Esophagus squamous epithelium (tissue), 5 donors: ENCODE measurements at places on chromosomes 2 and 18.

GRCh38 chr2:181374781-181375675 is 82.2 kb upstream of the ITGA4 start:
- no peak for DNase-seq

DNA sequence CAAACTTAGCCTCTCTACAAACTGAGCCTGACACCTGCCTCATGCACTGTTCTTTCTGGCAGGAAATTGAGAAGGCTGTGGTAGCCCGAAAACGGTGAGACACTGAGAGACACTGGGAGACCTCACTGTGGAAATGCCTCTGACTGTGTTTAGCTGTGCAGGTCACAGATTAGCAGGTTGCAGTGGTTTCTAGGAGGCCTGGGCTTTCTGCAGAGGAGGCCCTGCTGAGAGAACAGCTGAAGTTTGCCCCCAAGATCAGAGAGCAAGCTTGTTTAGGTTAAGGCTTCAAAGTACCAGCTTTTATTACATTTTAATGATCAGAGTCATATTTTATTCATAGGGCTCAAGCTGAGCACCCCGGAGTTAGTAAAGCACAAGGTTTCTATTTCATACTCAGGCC is 68.7 kb upstream of the LYPD6 start:
- DNase-seq, result no peak

DNA sequence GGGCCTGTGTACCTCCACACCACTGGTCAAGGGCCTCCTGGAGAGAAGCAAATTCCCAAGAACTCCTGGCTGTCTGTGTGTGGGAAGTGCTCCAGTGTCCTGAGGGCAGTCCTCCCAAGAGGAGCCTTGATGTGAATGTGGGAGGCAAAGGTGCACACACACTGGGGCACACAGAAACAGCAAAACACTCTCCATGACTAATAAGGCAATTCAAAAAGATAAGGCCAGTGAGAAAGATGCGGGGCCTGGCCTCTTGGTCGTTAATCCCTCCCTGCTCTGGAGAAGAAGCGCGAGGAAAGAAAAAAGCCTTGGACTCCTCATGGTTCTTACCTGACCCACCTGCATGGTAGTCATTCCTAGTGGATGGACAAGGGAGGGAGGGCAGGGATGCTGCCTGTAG is 373.2 kb downstream of the SLC4A3 start:
- DNase-seq, result no peak

GRCh38 chr18:68244786-68245185 is 470.1 kb downstream of the TMX3 start:
- DNase-seq, result no peak

GRCh38 chr18:60279391-60279790 is 93.2 kb downstream of the MC4R start:
- no peak for DNase-seq

- no peak for DNase-seq
Observed at GRCh38 chr2:30653847-30654246, 153.4 kb downstream of the CAPN13 start.

DNA sequence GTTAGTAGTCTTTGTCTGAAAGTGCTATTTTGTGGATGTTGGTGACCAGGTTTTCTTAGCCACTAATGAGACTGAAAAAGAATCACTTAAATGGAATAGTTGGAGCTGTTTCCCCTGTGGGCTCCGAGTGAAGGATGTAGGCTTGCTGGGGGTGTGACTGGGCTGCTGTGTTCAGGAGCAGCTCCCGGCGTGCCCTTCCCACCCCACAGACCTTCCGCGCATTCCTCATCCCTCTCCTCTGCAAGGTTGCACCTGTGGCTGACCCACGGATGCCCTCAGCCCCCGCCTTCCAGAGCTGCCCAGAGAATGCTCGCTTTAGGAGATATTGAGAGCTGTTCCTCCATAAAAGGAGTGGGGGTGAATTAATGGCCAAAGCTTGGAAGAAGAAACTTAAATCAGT is 174.3 kb downstream of the LDLRAD4 start:
- no peak for DNase-seq

DNA sequence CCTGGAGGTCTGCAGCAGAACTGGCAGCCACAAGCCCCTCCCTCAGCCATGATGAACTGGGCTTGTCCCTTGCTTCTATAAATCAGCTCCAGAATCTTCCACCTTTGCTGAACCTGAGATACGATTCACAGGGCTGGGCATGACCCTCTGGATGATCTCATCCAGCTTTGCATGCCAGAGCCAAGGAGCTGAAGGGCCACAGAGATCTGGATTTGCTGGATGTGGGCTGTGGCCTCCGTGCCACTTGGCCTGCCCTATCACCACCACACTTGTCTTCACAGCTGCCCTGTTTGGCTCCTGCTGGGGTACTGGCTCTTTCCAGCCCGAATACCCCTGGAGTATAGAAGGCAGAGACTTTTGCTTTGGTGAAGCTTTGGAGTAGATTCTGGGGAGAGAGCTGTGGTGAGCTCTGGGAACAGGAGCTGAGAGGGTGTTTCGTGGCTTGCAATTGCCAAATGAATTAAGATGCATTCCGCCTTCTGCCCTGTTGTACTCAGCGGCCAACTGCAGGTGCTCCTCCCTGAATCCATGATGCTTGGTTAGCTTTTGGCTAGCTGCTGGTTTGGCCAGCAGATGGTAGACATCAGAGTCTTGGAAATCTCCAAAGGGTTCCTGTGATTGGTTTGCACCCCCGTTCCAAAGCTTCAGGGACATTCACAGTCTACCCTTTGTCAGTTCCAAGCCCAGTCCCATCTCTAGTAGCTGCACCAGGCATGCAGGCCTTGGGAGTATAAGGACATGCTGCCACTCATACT is 30.9 kb upstream of the GIGYF2 start:
- no peak for DNase-seq

- no peak for DNase-seq
Observed at GRCh38 chr2:96113367-96113677, 3.0 kb downstream of the ADRA2B start.

GRCh38 chr2:178317811-178318210 is 123.5 kb downstream of the OSBPL6 start:
- DNase-seq, result no peak

GRCh38 chr2:197500503-197501131 is 438 bp downstream of the HSPE1 start:
- DNase-seq, result no peak

DNA sequence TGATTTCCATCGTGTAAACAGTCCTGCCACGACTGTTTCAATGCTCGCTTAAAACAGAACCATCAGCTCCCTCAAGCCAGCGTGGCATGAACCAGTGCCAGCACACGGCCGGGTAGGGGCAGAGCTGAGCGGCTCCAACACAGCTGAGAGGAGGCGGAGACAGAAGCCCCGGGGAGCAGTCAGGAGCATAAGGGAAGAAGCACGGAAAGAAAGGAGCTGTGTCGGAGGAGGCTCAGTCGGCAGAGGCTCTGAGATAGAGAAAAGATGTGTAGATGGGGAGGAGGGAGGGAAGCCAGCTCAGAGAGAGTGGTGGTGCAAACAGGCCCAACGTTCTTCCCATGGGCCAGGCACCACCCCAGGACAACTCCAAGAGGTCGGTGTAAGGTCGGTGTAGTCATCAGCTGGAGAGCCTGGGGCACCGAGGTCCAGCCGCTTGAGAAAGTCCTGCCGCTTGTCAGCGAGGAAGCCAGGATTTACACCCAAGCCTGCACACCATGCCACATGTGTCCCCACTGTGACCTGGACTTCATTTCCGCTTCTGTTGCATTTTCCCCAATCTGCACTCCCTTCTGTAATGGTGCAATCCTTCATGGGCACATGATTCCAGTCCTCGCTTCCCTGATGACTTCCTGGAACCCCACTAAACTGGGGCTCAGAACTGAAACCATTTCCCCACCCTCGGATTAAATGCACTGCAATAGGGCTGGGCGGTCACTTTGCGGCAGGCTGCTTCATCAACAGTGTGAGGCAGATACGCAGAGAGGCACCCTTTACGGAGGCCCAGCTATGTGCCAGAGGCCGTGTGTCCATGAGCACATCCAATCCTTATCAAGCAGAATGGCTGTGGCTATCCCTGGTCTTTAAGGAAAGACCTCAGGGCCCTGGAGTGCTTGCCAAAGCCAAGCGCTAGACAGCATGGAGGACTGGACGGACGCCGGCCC is 43.5 kb downstream of the CYP27C1 start:
- no peak for DNase-seq

- DNase-seq, result no peak
Observed at GRCh38 chr2:64202206-64202845, 58.1 kb upstream of the PELI1 start.

GRCh38 chr2:26382564-26382963 is 19.2 kb upstream of the DRC1 start:
- DNase-seq, result no peak

- no peak for DNase-seq
Observed at GRCh38 chr18:61948281-61948741, 55.5 kb upstream of the RNF152 start.

GRCh38 chr2:49248506-49248905 is 94.2 kb upstream of the FSHR start:
- no peak for DNase-seq

DNA sequence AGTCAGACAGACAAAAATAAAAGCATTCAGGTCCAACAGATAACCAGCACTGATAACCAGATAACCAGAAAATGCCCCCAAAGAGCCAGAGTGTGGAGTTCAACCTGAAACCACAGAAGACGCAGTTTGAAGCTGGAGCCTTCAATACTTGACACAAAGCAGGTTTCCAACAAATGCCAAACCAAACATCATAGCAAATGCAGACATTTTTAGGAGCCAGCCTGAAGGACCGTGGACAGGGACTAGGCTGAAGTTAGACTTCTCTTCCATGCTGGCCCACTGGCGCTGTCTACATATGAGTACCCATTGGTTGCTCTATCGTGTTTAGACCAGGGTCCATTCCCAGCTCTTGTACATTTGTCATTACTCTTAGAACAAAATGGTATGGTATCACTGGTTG is 9.9 kb downstream of the COLEC12 start:
- no peak for DNase-seq

- no peak for DNase-seq
Observed at GRCh38 chr2:42106257-42106816, 58.5 kb downstream of the PKDCC start.

DNA sequence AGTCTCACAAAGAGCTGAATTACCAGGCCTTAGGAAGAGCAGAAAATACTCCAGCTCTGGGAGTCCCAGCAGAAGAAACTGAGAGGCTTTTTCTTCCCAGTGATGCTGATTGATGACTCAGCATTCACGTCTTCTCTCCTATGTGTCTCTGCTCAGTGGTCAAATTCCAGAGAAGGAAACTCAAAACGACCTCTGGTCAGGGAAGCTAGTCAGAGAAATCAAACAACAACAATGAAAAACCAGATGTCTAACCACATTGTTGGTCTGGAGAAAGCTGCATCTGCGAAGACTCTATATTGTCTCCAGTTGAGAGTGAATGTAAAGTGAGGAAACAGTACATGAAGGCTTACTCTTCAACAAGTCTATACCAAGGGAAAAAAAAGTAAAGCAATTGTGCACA is 28.6 kb upstream of the CERS6 start:
- no peak for DNase-seq

DNA sequence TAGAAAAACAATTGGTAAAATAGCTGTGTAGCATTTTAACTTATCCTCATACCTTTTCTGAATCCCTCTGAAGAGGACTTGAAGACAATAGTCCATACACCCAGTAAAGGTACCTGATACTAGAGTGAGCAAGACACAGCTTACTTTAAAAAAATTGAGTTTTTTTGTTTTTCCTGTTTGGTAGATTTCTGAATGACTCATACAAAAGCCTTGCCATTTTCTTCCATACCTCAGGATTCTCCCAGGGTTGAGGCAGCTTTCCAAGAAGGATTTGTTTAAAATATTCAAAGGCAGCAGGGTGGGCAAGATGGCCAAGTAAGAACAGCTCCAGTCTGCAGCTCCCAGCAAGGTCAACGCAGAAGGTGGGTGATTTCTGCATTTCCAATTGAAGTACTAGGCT is 551.0 kb upstream of the LRATD1 start:
- DNase-seq, result no peak

- no peak for DNase-seq
Observed at GRCh38 chr2:27737676-27738348, 33.7 kb upstream of the MRPL33 start.

DNA sequence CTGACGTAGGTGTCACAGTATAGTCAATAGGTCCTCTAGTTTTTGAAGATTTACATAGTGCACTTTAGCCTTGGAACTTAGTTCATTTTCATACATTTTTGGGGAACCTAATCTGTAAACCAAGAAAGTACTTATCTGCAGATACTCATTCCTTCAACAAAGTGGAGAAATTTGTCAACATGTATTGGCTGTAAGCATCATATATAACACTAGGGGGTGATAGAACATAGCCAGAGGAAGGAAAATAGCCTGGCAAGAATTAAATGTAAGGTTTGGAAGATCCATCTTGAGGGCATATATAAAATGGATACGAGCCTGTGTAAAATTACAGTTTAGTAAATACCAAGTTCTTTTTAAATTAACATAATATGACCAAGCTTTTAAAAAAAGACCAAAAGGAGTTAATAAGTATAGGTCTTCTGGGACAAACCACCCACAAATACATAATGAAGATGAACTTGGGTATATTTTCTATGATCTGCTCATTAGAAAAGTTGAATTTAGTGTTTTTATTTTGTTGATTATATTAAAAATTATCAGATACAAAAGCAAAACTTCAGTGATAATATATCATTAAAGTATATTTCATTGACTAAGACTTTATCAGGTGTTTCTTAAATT is 18.2 kb downstream of the RPL37A start:
- DNase-seq, result no peak

GRCh38 chr2:140288213-140288612 is 1508.0 kb upstream of the NXPH2 start:
- no peak for DNase-seq

DNA sequence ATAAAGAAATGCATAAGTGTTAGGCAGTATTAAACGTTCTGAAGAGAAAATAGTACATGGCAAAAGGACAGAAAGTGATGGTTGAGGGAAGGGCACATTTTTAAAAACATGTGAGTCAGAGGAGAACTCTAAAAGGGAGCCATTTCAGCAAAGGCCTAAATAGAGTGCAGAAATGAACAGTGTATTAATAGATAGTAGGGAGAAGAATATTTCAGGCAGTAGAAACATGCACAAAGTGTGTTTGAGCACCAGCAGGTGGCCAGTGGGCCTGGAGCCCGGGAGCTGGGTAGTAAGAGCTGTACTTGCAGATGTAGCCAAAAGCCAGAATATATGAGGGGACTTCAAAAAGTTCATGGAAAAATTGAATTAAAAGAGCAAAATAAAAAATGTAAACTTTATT is 288.1 kb upstream of the FIGN start:
- DNase-seq, result no peak

DNA sequence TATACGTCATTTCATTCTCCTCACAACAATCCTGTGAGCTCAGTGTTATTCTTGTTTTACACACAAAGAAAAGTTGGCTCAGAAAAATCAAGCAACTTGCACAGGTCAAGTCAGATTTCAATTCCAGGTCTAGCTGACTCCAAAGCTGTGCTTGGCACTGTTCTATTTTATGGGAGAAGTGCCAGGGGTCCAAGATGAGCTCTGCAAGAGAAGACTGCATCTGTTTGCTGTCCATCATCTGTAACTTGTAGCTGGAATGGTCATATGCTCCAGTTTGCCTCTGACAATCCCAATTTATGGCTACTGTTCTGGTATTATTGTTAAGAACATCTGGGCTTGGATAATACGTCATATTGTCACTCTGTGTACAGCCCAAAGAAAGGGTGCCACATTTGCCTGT is 28.9 kb downstream of the KCNF1 start:
- DNase-seq, result no peak

GRCh38 chr2:9263428-9263827 is 56.8 kb downstream of the ASAP2 start:
- no peak for DNase-seq
